ENCODE measurements at places on chromosomes 3 and 15. TPM values are rescaled to one million over a fixed set of nuclear protein-coding genes. Genes with fewer than 3 reads are reported as not detected.

GRCh38 chr15:66294157-66294931 is 976 bp downstream of the DIS3L start:
- DNase-seq: no peak

DNA sequence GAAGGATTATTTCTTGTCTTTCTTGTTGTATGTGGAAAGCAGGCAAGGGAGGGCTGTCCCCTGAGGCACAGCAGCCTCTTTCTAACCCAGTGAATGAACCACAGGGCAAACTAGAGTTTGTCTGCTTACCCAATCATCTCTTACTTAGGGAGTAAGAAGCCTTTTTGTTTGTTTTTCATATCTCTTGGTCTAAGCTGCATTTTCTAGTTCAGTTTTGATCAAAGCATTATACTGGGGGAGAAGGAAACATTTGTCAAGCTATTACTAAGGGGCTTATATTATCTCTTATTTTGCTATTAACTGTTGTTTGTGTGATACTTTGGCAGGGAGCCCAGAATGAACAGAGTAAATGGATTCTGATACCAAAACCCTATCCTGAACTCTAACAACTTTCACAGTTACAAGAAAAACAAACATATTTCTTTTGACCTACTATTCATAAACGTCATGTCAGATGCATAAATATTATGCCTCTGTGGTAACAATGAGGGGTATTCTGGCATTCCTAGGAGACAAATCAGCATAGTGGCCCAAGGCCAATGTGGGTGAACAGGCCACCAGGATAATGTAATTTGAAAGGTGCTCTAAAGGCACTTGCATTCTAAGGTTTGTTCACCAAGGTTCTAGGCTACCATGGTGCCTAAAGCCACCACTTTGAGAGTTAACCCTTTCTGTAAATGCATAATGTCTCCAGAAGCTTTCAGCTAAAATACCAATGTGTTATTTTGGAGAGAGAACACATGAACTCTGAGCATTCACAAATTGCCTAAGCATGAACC is 271.6 kb upstream of the ZPLD1 start:
- DNase-seq: no peak

- no peak for DNase-seq
These were observed 499.8 kb downstream of the ROBO2 start for GRCh38 chr3:77539677-77540076.

DNA sequence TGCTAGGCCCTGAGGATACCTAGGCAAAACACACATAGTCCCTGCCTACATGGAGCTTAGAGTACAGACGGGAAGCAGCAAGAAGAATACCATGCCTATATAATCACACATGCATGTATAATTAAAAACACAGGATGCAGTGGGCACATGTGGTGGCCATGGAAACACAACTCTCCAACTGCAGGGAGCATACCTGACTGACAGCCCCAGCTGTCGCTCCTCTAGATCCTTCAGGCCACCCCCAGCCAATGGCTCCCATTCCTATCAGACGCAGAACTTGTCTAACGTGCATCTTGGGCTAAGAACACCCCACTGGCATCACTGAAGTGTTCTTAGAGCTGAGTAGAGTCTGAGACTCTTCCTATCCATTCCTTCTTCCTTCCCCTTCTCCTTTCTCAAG is 125.5 kb upstream of the FRMD4B start:
- no peak for DNase-seq

GRCh38 chr15:62835351-62835750 is 207.2 kb upstream of the TPM1 start:
- no peak for DNase-seq

- no peak for DNase-seq
These were observed 45.2 kb upstream of the UMPS start for GRCh38 chr3:124685067-124685466.

DNA sequence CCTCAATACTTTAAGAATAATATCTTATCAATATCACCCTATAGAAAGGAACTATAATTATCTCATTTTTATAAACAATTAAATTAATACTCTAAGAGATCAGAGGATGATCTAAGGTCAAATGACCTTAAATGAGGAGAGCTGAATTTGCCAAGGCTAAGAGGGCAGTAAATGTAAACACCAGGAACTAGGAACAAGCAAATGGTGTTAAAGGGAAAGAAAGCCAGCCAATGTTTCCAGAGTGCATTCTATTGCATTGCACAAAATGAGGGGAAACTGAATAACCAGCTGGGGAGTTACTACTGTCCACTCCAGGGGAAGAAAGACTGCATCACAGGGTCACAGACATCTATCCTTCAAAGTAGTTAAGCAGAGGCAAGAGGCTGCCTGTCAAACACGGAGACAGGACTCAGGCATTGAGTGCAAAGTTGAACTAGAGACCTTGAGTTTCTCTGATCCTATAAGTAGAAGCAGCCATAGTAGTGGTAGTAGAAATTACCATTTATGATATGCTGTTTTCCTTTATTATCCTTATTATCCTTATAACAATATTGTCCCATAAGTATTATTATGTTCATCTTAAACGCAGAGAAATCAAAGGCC is 466.4 kb downstream of the MAGI1 start:
- DNase-seq: no peak

- no peak for DNase-seq
These were observed 39.9 kb downstream of the TGFBR2 start for GRCh38 chr3:30646181-30646876.

GRCh38 chr3:127467391-127467790 is 123.1 kb downstream of the TPRA1 start:
- no peak for DNase-seq

DNA sequence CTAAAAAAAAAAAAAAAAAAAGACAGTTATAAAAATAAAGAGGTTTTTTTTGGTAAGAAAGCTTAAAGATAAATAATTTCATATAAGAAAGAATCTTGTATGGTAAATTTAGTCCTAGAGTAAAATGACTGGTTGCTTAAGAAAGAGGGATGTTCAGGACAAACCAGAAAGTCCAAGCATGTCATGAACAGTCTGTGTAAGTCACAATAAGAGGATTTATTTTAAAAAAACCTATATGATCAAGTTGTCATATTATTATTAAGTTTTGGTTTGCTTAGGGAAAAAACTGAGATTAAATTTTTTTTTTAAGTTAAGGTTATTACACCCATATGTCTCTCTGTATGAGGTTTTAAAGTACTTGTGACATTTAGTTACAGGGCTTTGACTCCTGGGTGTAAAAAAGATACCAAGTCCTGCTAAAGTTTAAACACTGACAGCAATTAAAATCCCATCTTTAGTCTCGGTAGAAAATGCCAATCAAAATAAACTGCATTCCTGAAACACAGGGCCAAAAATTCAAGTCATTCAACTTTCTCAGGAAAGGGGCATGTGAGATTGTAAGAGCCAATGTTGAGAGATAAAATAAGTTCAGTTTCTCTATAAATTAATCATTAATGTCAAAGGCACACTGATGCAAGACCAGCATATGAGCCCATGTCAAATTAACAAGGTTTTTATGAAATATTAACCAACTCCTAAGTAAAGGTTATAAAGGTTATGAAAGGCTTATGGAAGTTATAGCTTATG is 8.5 kb upstream of the BDH1 start:
- DNase-seq: no peak

- DNase-seq: no peak
These were observed 30.4 kb downstream of the SLC6A20 start for GRCh38 chr3:45765958-45766357.

GRCh38 chr15:78342021-78342420 is 1.9 kb downstream of the CRABP1 start:
- DNase-seq: no peak

- DNase-seq: no peak
These were observed 350.9 kb downstream of the ULK4 start for GRCh38 chr3:41611008-41611407.

DNA sequence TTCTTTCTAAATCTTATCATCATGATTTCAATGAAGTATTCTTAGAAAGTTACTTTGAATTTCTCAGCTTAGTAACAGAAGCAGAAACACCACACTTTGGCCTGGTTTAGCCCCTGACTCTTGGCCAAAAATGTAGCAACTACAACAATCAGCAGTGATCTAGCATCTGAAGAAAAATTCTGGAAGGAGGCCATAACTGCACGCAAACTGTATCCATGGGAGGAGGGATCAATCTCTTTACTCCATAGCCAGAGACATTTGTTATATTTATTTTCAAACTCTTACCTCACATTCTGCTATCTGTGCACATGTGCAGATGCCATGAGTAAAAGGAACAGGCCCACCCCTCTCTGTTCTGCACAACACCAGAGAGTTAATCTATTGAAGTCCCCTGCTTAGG is 251.0 kb upstream of the P2RY1 start:
- DNase-seq: no peak

DNA sequence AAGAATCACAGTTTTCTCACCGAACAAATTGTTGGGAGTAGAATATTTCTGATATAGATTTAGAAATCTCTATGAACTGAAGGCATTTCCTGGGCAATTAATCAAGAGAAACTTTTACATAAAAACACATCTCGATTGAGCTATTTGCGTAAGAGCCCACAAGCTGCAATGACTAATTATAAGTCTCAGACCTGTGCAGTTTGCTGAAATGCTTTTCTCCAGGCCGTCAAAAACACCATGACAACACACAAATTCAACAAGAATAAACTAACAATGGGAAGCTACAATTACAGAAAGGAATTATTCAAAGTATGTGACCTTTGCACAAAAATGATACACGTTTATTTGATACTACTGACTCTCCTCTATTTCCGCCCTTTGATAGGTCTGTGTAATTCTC is 481.2 kb upstream of the WNT5A start:
- no peak for DNase-seq

- DNase-seq: no peak
These were observed 73.5 kb downstream of the CLASP2 start for GRCh38 chr3:33644582-33644981.

GRCh38 chr3:193768070-193768394 is 175.0 kb downstream of the OPA1 start:
- no peak for DNase-seq

DNA sequence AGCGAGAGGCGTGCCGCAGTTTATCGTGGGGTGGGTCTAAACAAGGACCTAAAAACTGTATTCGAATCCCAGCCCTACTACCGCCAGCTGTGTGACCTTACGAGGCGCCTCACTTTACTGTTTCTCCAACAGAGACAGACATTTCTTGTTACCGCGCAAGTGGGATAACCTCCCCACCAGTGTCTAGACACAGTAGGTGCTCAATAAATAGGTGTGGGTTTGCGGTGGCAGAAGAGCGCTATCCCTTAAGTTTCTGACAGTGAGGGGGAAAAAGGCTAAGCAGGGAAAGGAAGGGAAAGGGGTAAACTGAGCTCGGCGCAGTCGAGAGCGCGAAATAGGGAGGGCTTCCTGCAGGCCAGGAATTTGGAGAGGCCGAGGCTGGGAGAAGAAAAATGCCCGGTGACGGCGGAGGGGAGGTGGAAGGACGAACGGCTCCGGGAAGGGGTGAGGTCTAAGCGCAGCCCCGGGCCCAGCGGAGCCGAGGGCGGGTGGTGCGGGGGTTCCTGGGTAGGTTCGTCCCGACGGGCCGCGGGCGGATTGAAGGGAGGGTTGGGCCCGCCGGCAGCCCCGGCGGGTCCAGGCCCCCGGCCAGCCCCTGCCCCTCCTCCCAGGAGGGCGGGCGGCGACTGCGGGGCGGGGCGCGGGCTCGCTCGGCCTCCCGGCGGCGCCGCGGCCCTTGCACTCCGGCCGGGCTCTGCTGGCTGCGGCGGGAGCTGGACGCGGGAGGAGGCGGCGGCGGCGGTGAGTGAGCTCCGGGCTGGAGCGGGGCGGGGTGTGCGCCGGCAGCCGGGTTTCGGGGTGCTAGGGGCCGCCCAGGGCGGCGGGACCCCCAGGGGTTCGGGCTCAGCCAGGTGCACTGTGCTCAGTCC is at the start of gene CGNL1:
TSS of gene CGNL1 (plus strand) at position 679 of the 869 bp plus-strand sequence. CDS start 61,495 bp downstream, outside the sequence.
- DNase-seq: no peak

DNA sequence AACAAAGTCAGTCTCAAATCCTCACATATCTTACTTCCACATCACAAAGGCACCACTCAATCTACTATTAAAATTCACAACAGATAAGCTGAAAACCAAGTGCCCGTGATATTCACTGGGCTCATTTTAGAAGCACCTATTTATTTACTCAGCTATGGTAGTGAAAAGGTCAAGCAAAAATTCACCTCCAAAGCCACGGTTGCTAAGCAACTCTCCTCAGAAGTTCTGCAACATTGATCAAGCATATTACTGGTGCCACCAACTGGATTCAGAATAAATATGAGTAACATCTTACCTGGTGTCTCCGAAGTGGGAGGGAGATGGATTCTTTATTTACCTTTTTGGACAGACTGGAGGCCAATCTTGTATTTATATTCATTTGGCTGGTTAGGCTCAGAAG is 714.8 kb downstream of the FHIT start:
- DNase-seq: no peak

DNA sequence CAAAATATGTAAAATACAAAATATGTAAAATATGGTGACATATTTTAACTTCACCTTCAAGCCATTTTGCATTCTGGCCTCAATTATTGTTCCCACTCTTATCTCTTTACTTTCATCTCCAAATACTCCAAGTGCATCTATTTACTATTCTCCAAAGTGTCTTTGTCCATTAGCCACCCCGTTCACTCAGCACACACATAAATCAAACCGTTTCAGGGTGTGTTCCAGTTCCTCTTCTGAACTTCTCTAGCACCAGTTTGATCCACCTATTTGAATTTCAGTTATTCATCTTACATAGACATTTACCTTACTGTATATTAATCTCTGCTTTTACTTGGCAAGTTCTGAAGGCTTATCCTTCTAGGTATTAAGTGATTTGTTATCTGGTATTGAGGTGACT is 45.1 kb downstream of the SGO1 start:
- DNase-seq: no peak

DNA sequence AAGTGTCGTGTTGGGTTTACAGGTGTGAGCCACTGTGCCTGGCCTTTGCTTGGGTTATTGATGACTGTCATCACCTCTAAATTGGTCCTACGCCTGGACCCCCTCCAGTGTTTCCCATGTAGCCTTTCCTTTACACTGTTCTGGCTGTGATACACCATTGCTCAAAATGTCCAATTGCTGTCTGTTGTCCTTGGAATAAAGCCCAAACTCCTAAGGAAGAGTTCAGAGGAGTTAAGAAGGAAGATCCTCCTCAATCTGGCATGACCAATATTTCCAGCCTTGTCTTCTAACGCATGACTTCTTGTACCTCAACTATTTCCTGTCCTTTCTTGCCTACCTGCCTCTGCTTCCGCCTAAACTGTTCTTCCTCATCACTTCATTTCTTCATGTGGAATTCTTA is 113.1 kb downstream of the POLR2M start:
- no peak for DNase-seq

The GP5 gene
- total RNA-seq: 0.43 TPM

The MINAR1 gene
- total RNA-seq: 0.53 TPM

The GRK7 gene
- total RNA-seq: not detected

The CCDC13 gene
- total RNA-seq: 0.70 TPM

The HRH1 gene
- total RNA-seq: 0.10 TPM

The SAMMSON gene
- not detected for total RNA-seq

All from activated naive CD4-positive, alpha-beta T cell treated with anti-CD3 and anti-CD28 coated beads, Interleukin-2, amount 50 U/mL, for 72 hours (primary cell).